HepG2 (cell line): ENCODE measurements at places on chromosomes 7 and 10.
A peak's percentile ranks its signal among the peaks of the same experiment; 100 is the strongest.

DNA sequence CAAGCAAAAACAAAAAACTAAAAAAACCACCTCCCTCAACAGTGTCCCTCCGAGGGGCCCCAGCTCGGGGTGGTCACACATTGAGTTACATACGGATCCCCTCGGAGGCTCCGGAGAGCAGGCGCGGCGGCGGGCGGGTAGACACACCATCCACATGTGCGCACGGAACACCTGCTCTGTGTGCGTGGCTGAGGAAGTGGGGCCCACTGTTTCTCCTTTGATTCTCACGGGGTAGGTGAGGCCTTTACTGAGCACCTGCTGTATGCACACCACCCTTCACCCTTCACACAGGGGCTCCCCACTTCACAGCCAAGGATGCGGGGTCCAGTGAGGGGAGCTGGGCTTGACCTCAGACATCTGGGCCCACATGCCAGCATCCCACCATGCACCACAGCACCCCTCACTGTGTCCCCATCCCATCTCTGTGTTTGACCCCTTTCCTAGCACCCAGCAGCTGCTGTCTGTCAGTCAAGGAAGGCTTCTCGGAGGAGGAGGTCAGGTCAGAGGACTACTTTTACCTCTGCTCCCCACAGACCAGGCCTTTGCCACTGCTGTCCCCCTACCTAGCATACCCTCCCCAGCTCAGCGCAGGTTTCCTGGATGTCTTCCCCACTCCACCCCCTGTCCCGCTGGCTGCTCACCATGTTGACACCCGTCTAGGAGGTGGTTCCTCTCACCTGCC is 71.1 kb downstream of the MICALL2 start:
- DNase-seq, result no peak

GRCh38 chr7:117043108-117043825 is 90.0 kb downstream of the ST7 start:
- DNase-seq, result no peak

GRCh38 chr7:39332142-39332541 is 234.1 kb upstream of the YAE1 start:
- no peak for DNase-seq

DNA sequence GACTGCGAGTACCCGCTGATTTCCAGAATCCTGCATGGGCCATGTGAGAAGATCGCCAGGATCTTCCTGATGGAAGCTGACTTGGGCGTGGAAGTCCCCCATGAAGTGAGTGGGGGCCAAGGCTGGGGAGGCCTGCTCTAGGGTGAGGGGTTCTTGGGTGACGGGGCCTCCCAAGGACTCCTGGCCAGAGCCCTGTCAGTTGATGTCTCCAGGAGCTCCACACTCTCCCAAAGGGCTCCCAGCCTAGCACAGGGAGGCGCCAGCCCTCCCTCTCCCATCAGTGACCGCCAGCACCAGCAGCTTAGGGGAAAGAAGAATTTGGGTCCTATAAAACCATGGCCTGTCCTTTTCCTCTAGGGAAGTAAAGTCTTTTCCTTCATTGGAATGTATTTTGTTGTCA is 9.8 kb upstream of the ZNF22 start:
- DNase-seq, result no peak

DNA sequence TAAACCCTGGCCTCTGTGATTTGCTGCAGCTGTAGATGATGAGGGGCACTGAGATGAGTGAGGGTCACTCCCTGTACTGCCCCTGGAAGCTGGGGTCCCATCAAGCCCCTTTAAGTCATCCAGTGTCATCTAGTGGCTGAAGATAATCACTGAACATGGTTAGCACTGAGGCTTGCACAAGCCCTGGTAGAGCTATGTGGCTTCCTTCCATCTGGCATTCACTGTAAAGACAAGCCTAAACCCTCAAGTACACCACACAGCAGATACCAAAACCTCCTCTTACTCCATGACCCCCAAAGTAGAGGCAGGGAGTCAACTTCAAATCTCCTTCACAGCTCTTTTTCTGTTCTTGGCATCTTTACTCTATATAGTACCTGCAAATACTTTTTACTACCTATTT is 72.7 kb upstream of the MRLN start:
- DNase-seq, result no peak

- peak; percentile 44 for DNase-seq
Measured at GRCh38 chr7:124246262-124246863, 213.5 kb upstream of the TMEM229A start.

DNA sequence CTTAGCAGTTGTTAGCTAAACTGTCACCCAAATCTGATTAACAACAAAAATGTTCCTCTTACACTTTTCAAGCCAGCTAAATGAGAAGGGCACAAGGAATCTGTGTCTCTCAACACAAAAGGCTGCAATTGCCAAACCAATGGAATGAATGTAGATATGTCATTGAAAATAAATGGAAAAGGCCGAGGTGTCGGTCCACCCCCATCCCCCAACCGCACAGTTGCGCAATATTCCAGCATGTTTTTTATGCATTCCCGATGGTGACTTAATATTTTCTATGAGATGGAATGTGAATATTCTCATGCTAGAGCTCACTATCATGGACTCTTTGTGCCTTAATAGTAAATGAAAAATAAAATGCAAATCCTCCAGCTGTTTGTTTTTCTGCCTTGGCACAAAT is 181.6 kb upstream of the LRGUK start:
- DNase-seq, result no peak

- no peak for DNase-seq
Measured at GRCh38 chr10:48423884-48424283, 117.4 kb downstream of the MAPK8 start.

- DNase-seq, result no peak
Measured at GRCh38 chr10:103510046-103510685, 16.7 kb downstream of the NEURL1 start.

DNA sequence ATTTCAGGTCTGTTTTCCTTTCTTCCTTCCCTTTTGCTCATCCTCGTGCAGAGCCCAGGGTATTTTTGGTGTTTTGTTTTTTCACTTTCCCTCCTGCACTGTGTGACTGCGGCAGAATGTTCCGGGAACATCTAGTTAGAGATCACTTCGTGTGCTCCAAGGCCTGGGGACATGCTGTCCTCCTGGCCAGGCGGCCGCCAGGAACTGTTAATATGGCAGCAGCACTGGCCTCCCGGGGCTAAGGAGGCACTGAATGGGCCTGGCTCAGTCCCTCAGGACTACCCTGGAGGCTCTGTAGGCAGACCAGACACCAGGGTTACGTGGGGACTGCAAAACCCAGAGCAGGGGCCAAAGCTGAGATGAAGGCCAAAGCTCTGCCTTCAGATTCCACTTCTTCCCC is 43.1 kb upstream of the TCF7L2 start:
- DNase-seq, result no peak

DNA sequence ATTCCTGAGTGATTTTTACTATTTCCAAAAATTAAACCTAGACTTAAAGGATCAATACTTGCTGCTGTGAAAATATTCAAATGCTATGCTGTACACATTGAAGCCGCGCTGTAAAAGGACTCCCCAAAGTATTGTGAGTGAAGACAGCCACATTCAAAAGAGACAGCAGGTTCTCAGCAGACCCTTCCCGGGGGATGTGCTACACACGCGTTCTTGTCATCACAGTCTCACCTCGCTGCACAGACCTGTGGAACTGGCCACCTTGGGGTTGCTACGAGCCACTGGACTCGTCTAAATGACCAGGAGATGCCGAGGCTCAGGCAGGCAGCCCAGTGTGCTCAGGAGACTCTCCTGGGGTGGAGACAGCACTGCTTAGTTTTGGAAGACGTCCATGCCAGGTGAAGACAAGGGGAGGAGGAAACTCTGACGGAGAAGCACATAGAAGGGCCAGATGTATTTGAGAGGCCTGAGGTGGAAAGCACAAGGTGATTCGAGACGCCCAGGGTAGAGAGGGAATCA is 367.7 kb upstream of the SHH start:
- DNase-seq, result no peak

- no peak for DNase-seq
Measured at GRCh38 chr7:41313171-41313570, 389.7 kb downstream of the INHBA start.

DNA sequence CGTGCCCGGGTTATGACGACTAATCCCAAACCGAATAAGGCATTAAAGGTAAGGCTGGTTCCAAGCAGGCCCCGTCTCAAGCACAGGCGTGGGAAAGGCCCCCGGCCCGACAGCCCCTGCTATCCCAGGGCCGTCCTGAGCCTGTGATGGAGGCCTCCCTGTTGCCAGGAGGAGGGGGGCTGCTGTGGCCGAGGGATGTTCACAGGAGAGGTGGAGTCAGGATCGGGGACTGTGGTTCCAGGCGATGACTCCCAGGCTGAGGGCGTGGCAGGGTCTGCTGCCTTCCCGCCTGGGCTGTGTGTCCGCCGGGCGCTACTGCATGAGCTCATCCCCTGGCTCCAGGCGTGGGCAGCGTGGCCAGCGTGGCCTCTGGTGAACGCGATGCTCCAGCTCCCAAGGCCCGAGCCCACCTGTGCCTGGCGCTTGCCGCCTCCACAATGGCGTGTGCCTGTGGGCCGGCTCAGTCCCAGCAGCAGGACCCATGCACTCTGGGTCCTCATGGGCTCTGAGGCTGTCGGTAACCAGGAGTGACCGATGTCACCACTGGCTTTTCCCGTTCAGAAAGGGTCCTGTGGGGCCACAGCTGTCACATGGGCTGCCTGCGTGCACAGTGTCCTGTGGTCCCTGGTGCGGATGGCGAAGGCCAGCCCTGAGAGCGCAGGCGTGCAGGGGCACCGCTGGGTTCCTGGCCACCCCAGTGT is 8.8 kb downstream of the MAFK start:
- DNase-seq, result no peak

DNA sequence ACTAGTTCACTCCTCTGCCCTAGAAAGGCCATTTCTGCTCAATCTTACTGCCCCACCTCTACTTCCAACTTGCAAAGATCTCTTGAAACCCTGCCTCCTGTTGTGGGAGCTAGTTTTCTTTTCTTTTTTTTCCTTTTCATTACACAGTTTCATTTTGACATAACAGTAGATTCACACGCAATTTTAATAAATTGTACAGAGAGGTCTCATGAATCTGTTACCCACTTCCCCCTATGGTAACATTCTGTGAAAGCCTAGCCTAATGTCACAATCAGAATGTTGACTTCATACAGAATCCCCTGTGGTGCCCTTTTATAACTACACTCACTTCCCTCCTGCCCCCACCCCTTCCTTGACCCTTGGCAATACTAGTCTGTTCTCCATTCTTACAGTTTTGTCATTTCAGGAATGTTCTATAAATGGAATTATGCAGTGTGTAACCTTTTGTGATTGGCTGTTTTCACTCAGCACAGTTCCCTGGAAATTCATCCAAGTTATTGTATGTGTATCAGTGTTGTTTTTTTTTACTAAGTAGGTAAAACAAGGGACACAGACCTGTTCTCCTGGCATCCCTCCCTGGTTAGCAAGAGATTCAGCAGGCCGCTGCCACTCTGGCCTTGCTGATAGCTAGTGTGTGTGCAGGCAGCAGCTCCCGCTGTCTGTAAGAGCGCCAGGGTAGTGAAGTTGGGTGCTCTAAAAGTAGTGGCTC is 21.5 kb downstream of the CHST3 start:
- no peak for DNase-seq

DNA sequence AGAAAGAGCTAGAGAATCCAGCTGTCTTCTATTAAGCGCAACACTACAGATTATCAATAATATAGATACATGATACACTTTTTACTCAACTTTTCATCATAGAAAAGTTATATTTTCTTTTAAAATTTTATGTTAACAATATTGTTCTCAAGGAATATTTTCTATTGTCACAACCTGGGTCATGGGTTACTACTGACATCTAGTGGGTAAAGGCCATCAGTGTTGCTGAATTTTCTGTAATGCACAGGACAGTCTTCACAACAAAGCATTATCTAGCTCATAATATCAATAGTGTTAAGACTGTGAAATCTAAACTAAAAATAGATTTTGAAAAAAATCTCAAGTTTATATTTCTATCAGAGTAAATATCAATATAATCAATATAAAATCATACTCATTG is 209.8 kb downstream of the ZNF33B start:
- DNase-seq, result peak; percentile 1

GRCh38 chr10:60572511-60573194 is 183.0 kb upstream of the ANK3 start:
- DNase-seq, result peak; percentile 12

DNA sequence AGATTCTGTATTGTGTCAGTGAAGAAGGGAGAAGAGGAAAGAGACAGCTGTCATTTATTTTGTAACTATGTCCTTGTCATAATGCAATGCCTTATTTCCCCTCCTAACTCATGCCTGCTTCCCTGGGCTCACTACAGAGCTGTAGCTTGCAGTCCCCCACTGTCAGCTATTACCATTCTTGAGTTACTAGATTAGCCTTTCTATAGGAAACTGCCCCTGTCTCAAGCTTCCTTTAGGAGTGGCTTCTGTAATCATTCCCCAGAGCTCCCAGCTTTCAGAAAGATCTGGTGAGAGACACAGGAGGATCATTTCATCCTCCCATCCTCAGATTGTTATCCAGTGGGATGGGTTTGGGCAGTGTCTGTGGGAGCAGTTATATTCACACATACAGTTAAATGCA is 32.4 kb upstream of the SMKR1 start:
- no peak for DNase-seq

GRCh38 chr7:49703881-49704280 is 69.6 kb upstream of the VWC2 start:
- DNase-seq, result no peak

DNA sequence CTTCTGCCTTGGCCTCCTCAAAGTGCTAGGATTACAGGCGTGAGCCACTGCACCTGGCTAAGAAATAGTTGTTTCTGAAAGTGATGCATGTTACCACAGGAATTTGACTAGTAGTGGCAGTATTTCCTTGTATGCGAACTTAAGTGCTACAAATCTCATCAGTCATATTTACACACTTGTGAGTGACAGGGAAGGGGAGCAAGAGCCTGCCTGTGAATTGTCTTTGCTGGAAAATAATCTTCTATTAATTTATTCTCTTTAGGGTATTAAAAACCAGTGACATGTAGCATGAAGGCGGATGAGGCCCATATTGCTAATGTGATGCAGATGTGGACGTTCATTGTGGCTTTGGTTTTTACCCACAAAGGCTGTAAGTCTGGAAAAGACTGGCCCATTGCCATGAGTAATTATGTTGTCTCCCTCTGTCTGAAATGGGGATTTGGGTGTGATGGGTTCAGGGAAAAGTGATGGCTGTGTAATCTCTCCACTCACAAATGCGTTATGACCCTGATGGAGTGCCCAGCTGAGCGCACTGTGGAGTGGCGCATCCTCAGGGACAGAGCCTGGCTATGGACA is 97.6 kb downstream of the CCNY start:
- DNase-seq, result no peak

GRCh38 chr10:80382989-80383388 is 25.4 kb upstream of the PRXL2A start:
- DNase-seq, result peak; percentile 40

GRCh38 chr7:35430547-35431153 is 176.8 kb upstream of the TBX20 start:
- peak; percentile 11 for DNase-seq
